ENCODE measurements at places on chromosomes 7 and 10. TPM values are rescaled to one million over a fixed set of nuclear protein-coding genes. Genes with fewer than 3 reads are reported as not detected.

Gene ETV1
- 12.5 TPM for total RNA-seq

Gene EBLN1
- not detected for total RNA-seq

Gene FAM25A
- not detected for total RNA-seq

Gene TMEM130
- total RNA-seq: 8.9 TPM

Gene FGL2
- not detected for total RNA-seq

Gene CHRM2
- total RNA-seq: not detected

Gene LIPN
- not detected for total RNA-seq

Gene SLC18A3
- total RNA-seq: 4.6 TPM

DNA sequence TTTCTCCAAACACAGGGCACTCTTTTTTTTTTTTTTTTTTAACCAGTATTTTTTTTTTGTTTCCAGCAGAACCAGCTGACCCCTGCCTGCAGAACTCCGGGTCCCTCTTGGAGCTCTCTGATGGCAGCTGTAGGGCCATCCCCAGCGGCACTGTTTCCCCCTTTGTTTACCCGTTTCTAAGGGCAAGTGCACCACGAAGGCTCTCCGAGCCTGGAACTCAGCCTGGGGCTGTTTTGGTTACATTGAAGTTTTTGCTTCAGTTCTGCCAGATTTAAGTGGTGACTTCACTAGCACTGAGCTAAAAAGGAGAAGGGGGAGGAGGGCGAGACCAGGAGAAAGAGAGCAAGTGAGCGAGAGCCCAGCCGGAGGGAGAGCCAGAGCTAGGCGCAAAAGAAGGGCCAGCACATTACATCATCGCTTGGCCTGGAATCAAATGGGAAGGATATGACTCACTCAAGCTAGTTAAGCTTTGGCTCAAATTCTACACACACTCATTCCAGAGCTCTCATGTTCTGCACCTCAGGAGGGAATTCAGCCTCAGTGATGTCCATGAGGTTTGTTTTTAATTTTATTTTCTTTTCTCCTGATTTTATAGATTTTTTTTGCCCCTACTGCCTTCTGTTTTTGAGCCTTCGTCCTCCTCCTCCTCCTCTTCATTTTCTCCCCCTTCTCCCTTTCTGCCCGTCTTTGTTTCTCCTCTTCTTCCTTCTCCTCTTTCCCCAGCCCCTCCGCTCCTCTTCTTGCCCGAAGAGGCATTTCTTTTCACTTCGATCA lies 272.3 kb downstream of the TRIL start:
- peak; percentile 98 for DNase-seq
- no peaks in the 10 kb centered on the region for H3K27me3 ChIP-seq
- H3K36me3 ChIP-seq: no peaks in the 10 kb centered on the region
- H3K27ac ChIP-seq: peak overlapping the region; percentile 98

- no peaks in the 10 kb centered on the region for H3K36me3 ChIP-seq
- H3K27ac ChIP-seq: no peak overlapping the region
- H3K27me3 ChIP-seq: peaks cover 2% of the 10 kb centered on the region
- no peak overlapping the region for H3K4me3 ChIP-seq
- H3K4me1 ChIP-seq: no peaks in the 10 kb centered on the region
These were observed 14.6 kb downstream of the OPALIN start for GRCh38 chr10:96344178-96344577.

DNA sequence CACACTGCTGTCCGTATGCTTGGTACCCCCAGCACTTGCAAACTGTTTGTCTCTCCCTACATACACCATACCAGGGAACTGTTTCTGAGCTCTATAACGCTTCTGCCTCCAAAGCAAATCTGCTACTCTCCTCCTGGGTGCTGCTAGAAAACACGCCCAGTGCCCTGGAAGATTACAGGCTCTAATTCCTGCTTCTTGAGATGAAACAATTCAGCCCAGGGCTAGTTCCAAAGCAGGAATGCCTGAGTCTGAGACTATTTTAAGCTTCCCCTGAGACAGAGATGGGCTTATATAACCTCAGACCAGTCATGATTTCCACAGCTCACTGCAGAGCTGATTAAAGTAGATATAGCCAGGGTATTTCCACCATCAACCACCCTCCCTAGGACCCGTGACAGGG lies 327.1 kb downstream of the GPR158 start:
- no peaks in the 10 kb centered on the region for H3K36me3 ChIP-seq
- H3K27ac ChIP-seq: no peak overlapping the region
- H3K27me3 ChIP-seq: no peaks in the 10 kb centered on the region
- no peaks in the 10 kb centered on the region for H3K4me1 ChIP-seq
- no peak overlapping the region for H3K4me3 ChIP-seq
- DNase-seq: no peak

GRCh38 chr7:116776046-116776445 lies 86.3 kb upstream of the CAPZA2 start:
- H3K36me3 ChIP-seq: peaks cover 7% of the 10 kb centered on the region
- H3K4me3 ChIP-seq: no peak overlapping the region
- DNase-seq: no peak
- H3K27me3 ChIP-seq: no peaks in the 10 kb centered on the region

GRCh38 chr7:1192171-1192676 lies 32.2 kb upstream of the ZFAND2A start:
- no peak overlapping the region for H3K4me3 ChIP-seq
- H3K27me3 ChIP-seq: peaks cover 7% of the 10 kb centered on the region
- no peak overlapping the region for H3K27ac ChIP-seq

DNA sequence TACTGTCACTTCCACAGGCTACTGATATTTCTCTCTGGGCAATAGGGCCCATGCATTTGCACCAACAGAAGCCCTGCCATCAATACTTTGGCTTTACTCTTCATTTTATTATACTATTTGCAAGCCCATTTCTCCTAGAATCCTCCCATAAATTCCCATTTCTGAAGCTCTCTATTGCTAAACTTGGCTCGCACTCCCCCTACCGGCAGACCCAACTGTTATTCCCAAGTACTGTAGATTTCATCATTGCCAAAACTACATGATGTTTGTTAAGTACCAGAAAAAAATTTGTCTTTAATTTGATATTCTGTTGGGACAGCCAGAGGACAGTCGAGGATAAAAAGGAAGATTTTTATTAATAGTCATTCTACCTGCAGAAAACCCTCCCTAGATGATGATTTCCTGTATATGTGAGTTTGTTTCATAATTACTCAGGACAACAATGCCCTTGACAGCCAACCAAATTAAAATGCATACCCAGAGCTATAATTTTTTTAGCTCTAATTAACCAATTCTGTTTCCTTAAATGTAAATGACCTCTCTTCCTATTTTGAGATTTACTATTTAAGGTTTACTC lies 298.6 kb downstream of the REEP3 start:
- no peaks in the 10 kb centered on the region for H3K36me3 ChIP-seq
- no peak overlapping the region for H3K4me3 ChIP-seq
- H3K4me1 ChIP-seq: no peaks in the 10 kb centered on the region
- peak; percentile 44 for DNase-seq
- H3K27ac ChIP-seq: no peak overlapping the region

GRCh38 chr10:79044846-79045245 lies 23.9 kb upstream of the ZMIZ1 start:
- H3K4me1 ChIP-seq: peaks cover under 1% of the 10 kb centered on the region
- H3K36me3 ChIP-seq: no peaks in the 10 kb centered on the region
- no peak for DNase-seq

DNA sequence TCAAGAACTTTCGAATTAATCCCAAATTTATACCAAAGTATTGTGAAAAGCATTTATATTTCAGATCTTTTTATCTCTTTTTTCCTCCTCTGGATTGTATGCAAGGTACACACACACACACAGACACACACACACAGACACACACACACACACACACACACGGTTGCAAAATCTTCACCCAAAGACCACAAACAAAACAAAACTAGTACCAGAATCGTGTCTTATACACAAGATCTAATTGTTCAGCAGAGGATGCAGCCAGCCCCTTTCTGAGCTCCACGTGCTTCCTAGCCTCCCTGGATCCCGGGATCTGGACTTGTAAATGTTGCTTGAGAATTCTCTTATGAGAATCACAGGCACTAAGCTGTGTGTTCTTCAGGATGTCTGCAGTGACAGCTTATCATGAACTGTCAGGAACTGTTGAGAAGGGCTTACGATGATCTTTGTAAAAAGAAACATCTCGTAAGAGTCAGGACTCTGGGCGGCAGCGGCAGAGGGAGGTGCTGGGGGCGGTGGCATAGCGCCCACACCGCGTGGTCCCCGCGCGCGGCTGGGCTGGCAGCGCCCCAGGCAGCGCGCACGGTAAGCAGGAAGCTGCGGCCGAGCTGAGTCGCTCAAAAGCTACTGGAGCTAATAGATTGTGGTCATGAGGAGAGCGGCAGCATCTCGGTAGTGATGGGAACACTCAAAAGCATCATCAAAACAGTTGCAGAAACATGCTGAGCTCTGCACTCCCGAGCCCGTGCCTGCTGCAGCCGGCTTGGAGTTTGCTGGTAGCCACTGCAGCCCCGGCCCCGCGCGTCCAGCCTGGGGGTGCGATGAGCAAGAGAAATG lies 277.6 kb downstream of the GATA3 start:
- no peak overlapping the region for H3K27ac ChIP-seq
- peaks cover 4% of the 10 kb centered on the region for H3K27me3 ChIP-seq
- H3K4me3 ChIP-seq: peak overlapping the region; percentile 42
- no peaks in the 10 kb centered on the region for H3K36me3 ChIP-seq

GRCh38 chr7:77995717-77996116 lies 197.1 kb downstream of the PHTF2 start:
- H3K27me3 ChIP-seq: peaks cover 2% of the 10 kb centered on the region
- no peak for DNase-seq

DNA sequence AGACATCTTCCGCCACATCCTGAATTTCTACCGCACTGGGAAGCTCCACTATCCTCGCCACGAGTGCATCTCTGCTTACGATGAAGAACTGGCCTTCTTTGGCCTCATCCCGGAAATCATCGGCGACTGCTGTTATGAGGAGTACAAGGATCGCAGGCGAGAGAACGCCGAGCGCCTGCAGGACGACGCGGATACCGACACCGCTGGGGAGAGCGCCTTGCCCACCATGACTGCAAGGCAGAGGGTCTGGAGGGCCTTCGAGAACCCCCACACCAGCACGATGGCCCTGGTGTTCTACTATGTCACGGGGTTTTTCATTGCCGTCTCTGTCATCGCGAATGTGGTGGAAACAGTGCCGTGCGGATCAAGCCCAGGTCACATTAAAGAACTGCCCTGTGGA lies 1.9 kb downstream of the KCND2 start:
- H3K27me3 ChIP-seq: peaks cover 2% of the 10 kb centered on the region
- no peaks in the 10 kb centered on the region for H3K36me3 ChIP-seq
- no peak for DNase-seq
- H3K4me1 ChIP-seq: peaks cover 4% of the 10 kb centered on the region

- no peak for DNase-seq
- no peaks in the 10 kb centered on the region for H3K36me3 ChIP-seq
- peaks cover 26% of the 10 kb centered on the region for H3K27me3 ChIP-seq
- no peak overlapping the region for H3K27ac ChIP-seq
- no peak overlapping the region for H3K4me3 ChIP-seq
- H3K4me1 ChIP-seq: no peaks in the 10 kb centered on the region
These were observed 900 bp downstream of the CDHR1 start for GRCh38 chr10:84195044-84195830.

DNA sequence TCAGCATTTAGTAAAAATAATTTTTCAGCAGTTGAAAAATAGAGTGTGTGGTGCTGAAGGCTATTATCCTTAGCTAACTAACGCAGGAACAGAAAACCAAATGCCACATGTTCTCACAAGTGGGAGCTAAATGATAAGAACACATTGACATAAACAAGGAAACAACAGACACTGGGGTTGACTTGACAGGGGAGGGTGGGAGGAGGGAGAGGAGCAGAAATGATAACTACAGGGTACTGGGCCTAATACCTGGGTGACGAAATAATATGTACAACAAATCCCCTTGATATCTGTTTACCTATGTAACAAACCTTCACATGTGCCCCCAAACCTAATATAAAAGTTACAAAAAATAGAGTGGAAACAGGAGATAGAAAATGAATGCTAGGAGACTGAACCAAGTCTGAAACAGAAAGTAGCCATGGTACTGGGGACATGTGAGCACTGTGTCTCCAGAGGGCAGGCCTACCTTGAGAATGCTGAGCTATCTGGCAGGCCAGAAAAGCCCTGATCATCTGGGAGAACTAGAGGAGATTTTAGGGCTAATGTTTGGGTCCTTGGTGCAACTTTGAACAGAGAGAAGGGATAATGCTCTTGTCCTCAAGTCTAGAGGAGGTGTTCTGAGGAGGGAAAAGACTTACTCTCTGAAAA lies 4.7 kb upstream of the EFCAB10 start:
- H3K4me1 ChIP-seq: no peaks in the 10 kb centered on the region
- H3K27ac ChIP-seq: no peak overlapping the region
- H3K36me3 ChIP-seq: no peaks in the 10 kb centered on the region
- H3K4me3 ChIP-seq: no peak overlapping the region

- no peak overlapping the region for H3K4me3 ChIP-seq
- no peaks in the 10 kb centered on the region for H3K36me3 ChIP-seq
- H3K27ac ChIP-seq: no peak overlapping the region
- no peaks in the 10 kb centered on the region for H3K4me1 ChIP-seq
These were observed 35.6 kb upstream of the ATP6V0A4 start for GRCh38 chr7:138833596-138833995.

DNA sequence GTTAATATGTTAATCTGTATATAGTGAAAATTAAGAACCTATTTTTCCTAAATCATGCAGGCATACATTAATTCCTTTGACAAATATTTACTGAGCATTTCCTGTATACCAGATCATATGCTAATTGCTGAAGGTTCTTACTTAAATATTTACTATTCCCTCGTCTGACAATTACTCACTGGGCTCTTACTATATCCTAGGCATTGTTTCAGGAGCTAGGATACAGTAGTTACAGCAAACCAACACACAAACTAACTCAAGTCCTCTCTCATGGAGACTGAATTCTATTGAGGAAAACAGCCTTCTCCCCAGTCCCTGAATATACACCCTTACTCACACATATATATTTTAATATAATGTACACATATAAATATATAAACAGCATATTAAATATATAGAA lies 786.0 kb downstream of the NRG3 start:
- no peaks in the 10 kb centered on the region for H3K36me3 ChIP-seq
- no peak overlapping the region for H3K27ac ChIP-seq
- H3K27me3 ChIP-seq: no peaks in the 10 kb centered on the region
- no peak overlapping the region for H3K4me3 ChIP-seq

GRCh38 chr10:16274911-16275310 lies 161.9 kb upstream of the PTER start:
- H3K4me1 ChIP-seq: no peaks in the 10 kb centered on the region
- no peak overlapping the region for H3K27ac ChIP-seq
- H3K4me3 ChIP-seq: no peak overlapping the region
- no peaks in the 10 kb centered on the region for H3K27me3 ChIP-seq
- H3K36me3 ChIP-seq: no peaks in the 10 kb centered on the region
- DNase-seq: no peak

DNA sequence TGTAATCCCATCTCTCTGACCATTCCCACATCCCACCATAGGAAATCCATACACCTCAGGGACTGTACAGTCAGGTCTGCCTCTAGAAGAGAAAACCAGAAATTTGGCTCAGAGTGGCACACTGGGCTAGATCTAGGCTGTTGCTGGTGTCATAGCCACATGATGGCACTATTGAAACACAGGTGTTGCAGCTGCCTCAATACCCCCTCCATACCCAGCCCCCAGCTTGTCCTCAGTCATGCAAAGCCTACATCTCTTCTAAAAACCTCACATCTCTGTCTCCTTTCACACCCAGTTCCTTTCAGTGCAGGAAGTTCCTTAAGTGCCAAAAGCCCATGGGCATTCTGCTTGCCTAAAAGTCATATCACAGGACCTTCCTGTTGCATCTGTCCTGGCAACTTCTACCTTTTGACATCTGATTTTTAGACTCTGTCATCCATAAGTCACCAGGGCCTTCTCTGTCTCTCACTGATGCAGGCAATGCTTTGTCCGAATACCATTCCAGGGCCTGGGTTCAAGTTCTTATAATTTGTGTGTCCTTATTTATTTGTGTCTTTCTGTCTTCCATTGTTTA lies 27.0 kb upstream of the HIBADH start:
- H3K27ac ChIP-seq: no peak overlapping the region
- DNase-seq: no peak
- H3K36me3 ChIP-seq: no peaks in the 10 kb centered on the region

GRCh38 chr7:47288060-47288459 lies 293.9 kb downstream of the TNS3 start:
- H3K27me3 ChIP-seq: no peaks in the 10 kb centered on the region
- peaks cover 26% of the 10 kb centered on the region for H3K4me1 ChIP-seq
- H3K4me3 ChIP-seq: no peak overlapping the region
- H3K36me3 ChIP-seq: peaks cover 38% of the 10 kb centered on the region
